A549 (cell line): ENCODE measurements at places on chromosomes 5 and 9. TPM values are rescaled to one million over a fixed set of nuclear protein-coding genes. Genes with fewer than 3 reads are reported as not detected.

The DND1 gene
- 1.0 to 1.3 TPM (median 1.1 TPM) in 3 replicates for polyA plus RNA-seq

The FOXD4L6 gene
- not detected in 3 replicates for polyA plus RNA-seq

The NAIP gene
- 0.90 to 1.1 TPM (median 1.1 TPM) in 3 replicates for polyA plus RNA-seq

DNA sequence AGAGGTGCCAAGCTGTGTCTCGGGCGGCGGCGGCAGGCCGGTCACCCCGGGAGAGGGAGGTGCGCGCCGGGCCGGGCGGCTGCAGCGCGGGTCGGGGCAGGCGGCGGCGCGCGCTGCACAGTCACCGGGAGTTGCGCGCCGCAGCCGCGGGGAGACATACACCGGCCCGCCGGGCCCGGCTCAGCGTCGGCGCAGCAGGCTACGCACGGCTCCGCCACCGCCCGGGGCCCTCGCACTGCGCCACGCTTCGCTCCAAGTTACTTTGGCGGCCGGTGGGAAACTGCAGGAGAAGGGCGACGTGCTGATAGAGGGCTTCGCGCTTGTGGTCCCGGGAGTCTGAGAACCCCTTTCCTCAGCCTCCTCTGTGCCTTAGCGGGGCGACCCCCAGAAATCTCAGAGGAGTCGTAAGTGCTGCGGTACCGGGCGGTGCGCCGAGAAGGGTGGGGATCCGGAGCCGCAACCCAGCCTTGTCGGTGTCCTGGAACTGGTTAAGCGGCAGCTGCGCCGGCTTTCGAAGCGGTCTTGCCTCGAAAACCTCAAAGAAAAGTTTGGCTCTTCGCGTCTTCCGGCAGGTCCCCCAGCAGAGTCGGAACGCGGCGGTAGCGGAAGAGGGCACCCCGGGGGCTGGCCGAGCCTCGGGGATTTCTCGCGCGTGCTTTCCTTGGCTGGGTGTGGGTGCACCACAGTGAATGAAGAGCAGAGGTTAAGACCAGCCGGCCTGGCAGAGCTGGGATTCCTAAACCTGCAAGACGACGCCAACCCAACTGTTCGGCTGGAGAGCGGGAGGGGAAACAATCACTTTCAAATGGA, at the start of gene EFNA5:
Gene EFNA5, minus strand, starts transcription at position 6 of the 810 bp plus-strand sequence.
- peak; percentile 17 for DNase-seq

The PCDHGB4 gene
- polyA plus RNA-seq: 0.90 to 1.6 TPM (median 1.1 TPM) in 3 replicates

- DNase-seq: no peak
Measured at GRCh38 chr5:7881816-7882215, 12.9 kb downstream of the MTRR start.
